Foreskin keratinocyte (primary cell): ENCODE measurements at places on chromosomes 6 and 20. TPM values are rescaled to one million over a fixed set of nuclear protein-coding genes. Genes with fewer than 3 reads are reported as not detected.

SIRPD gene
- not detected in 2 replicates for polyA plus RNA-seq

C6orf141 gene
- polyA plus RNA-seq = 10.2 and 13.8 TPM in 2 replicates

EFCAB8 gene
- 0.01 TPM in 1 of 2 replicates, not detected in the other for polyA plus RNA-seq

PROKR2 gene
- polyA plus RNA-seq = not detected in 2 replicates

TREML2 gene
- 0.04 and 0.18 TPM in 2 replicates for polyA plus RNA-seq

LY6G6D gene
- polyA plus RNA-seq = not detected in 2 replicates

RNF182 gene
- 0.27 and 0.30 TPM in 2 replicates for polyA plus RNA-seq

MUC22 gene
- polyA plus RNA-seq = not detected in 2 replicates

TAP2 gene
- 52.7 and 64.8 TPM in 2 replicates for polyA plus RNA-seq

LGSN gene
- polyA plus RNA-seq = not detected in 2 replicates

PRKN gene
- 0.04 and 0.15 TPM in 2 replicates for polyA plus RNA-seq

TPBG gene
- 37.5 and 42.0 TPM in 2 replicates for polyA plus RNA-seq
